ENCODE measurements at places on chromosomes 3 and 15.

DNA sequence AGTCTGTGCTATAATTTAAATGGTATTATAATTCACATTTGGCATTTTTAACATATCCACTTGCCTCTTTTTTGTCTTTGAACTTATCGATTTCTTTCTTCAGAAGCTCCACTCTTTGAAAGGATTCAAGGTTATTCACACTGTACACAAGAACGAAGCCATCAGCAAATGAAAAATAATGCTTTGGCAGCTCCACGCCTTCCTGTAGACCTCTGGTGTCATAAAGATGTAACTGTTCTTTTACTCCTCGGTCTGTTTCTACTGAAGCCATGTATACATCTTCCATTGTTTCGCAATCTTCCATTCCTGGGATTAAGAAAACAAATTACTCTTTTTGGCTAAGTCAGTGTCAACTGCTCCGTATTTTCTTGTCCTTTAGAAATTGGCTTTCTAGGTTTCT lies 16.0 kb downstream of the NKIRAS1 start:
- DNase-seq, result no peak

DNA sequence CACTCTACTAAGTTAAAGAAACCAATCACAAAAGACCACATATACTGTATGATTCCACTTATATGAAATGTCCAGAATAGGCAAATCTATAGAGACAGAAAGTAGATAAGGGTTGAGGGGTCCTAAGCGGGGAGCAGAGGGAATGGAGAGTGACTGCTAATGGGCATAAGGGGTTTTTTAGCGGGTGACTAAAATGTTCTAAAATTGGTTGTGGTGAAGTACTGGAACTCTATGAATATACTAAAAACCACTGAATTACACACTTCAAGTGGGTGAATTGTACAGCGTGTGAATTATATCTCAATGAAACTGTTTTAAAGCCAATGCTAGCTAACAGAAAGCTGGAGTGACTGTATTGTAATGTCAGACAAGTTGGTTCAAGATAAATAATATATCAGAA lies 33.3 kb downstream of the KPNA1 start:
- no peak for DNase-seq

DNA sequence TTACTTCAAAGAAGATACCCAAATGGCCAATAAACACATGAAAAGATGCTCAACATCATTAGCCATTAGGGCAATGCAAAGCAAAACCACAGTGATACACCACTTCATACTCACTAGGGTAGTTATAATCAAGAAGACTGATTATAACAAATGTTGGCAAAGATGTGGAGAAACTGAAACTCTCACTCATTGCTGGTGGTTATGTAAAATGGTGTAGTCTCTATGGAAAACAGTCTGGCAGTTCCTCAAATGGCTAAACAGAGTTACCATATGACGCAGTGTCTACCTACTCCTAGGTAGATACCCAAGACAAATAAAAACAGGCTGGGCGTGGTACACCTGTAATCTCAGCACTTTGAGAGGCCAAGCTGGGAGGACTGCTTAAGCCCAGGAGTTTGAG lies 3.5 kb upstream of the ZFAND6 start:
- no peak for DNase-seq

- DNase-seq, result no peak
Measured at GRCh38 chr3:41065340-41065739, 134.0 kb upstream of the CTNNB1 start.

- DNase-seq, result no peak
Measured at GRCh38 chr3:54596087-54596486, 331.8 kb downstream of the LRTM1 start.

DNA sequence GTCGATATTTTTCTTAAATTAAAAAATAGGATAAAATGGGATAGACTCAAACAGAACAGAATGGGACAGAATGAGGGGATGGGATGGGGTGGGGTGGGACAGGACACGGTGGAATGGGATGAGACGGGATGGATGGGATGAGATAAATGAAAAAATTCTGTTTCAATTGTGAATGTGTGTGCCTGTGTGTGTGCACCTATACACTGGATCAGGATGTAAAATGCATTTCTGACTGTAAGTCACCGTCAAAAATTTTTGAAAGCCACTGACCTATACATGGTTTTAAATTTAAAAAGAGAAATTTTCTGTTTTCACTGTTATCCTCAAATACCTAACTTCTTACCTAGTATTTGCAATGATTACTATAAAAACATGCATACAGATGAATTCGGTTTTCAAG lies 108.7 kb upstream of the UBE2E2 start:
- no peak for DNase-seq

DNA sequence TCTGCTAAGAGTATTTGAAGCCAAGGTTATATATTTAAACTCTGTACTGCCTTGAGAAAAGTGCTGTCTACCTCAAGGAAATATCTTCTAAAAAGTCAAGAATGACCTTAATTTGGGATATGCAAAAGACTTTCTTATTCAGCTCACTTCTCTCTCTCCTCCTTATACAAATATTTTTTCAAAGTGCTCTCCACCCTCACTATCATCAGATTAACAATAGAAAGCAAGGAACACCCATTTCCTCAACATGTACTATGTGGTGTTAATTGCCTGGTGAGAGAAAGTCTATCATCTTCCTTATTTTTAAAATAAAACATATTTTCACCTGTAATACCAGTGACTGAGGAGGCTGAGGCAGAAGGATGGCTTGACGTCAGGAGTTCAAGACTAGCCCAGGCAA lies 44.4 kb upstream of the RSL24D1 start:
- no peak for DNase-seq

DNA sequence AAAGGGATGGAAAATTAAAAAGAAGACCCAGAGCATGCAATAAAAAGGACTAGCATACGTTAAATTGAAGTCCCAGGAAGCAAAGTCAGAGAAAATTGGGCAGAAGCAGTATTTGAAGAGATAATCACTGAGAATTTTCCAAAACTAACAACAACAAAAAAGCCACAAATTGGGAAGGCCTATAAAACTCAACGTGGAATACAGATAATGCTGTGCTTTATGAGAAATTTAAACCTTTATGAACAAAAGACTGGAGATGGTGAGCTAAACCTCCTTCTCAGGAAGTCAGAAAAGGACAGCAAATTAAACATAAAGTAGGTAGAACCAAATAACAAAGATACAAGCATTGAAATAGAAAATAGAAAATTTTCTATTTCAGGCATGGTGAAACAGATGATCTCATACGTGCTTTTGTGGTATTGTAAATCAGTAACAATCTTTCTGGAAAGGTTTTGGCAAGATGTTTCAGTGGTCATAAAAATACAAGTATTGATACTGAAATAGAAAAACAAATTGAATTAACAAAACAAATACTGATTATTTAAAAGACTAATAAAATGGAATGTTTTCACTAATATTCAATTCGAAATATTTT lies 55.6 kb downstream of the LYSMD4 start:
- no peak for DNase-seq

- DNase-seq, result no peak
Measured at GRCh38 chr3:5258526-5258925, 71.0 kb downstream of the EDEM1 start.

GRCh38 chr3:77456906-77457305 lies 417.0 kb downstream of the ROBO2 start:
- DNase-seq, result no peak

DNA sequence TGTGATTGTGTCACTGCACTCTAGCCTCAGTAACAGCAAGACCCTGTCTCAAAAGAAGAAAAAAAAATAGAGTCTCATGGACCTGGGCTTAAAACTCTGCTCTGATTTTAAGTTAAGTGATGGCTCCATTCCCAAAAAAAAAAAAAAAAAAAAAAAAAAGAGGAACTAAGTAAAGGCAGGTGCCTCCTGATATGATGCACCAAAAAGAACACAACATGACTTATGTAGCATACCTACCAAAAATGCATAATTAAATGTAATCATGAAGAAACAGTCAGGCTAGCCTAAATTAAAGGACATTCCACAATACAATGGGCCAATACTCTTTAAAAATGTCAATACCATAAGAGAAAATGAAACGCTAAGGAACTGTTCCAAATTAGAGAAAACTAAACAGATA lies 5.4 kb upstream of the IREB2 start:
- DNase-seq, result no peak

DNA sequence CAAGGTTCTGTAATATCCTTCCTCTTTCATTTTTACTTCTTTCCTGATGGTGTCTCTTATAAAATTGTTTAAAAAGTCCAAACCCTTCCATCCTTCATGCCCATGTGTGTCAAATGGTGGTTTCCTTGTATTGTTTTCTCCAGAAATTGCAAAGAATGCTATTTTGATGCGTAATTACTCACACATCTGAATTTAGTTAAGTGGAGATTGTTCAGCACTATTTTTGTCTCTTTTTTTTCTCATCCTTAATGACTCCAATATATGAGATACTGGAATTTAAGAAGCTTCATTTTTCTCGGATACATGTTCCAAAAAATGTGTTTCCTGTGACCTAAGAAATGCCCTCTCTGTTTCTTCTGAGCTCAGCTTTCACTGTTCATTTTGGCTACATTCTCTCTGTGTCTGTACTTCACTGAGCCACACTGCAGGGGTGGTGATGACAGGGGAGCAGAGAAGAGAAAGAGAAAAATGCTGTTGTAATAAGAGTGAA lies 799.8 kb downstream of the DIPK2A start:
- no peak for DNase-seq

- no peak for DNase-seq
Measured at GRCh38 chr3:16406579-16406978, 106.9 kb downstream of the RFTN1 start.

DNA sequence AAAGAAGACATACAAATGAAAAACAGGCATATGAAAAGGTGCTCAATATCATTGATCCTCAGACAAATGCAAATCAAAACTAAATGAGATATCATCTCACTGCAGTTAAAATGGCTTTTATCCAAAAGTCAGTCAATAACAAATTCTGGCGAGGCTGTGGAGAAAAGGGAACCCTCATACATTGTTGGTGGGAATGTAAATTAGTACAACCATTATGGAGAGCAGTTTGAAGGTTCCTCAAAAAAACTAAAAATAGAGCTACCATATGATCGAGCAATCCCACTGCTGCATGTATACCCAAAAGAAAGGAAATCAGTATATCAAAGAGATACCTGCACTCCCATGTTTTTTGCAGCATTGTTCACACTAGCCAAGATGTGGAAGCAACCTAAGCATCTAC lies 165.8 kb downstream of the PLCL2 start:
- no peak for DNase-seq

DNA sequence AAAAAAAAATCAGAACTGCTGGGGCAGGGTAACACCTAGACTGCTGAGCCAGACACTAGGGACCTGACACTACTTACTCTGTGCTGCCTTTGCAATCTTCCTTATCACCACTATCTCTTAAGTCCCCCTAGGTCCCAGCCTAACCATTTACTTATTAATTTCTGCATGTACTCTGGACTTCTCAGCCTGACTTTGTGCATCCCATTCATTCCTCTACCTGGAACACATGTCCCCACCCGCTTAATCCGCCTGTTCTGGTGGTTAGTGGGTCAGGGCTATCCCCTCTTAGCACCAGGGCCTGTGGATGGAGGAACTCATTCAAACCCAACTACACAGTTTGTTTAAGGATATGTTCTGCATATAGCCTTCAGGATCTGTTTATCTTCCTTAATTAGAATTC lies 5.0 kb upstream of the CACNA1D start:
- DNase-seq, result no peak

DNA sequence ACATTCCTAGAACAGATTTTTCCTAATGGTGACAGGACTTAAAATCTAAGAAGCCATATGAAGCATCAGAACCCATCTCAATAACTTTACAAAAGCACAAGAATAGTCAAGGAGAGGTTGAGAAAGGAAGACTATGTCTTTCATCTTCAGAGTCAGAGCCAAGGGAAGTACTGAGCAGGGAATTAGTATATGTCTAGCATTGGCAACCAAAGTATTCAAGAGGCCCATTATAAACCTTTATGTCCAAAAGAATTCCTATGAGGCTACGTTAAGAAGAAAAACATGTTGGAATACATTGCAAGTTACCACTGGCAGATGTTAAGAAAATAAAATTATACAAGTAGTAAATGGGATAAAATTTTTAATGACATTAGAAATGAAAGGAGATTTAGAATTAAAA lies 150.5 kb downstream of the MAGI1 start:
- no peak for DNase-seq

DNA sequence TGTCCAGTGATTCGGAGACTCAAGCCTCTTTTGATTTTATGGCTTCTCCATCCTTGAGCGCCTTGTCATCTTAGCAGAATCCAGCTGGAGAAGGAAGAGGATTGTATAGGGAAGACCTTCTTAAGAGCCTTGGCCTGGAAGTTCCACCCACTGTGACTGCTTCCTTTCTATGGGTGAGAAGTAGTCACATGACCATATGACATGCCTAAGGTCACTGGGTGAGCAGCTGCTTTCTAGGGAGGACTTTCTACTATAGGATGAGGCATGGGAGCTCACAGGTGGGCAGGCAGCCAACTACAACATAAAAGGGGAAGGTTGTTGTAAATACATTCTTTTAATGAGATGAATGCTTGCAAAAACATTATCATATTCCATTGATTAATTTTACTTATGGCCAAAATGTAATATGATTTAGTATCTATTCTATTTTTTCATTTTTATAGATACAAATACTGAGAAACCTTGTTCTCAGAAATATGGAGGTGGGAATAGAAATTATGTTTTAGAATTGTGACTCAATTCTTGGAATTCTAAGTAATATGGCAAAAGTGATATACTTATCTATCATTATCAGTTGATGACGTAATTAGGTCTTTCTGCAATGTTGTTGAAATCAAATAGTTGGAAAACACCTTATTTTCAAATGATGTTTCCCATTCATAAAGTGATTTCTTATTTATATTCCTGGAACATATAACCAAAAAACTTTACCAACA lies 53.6 kb upstream of the MINAR1 start:
- DNase-seq, result no peak

DNA sequence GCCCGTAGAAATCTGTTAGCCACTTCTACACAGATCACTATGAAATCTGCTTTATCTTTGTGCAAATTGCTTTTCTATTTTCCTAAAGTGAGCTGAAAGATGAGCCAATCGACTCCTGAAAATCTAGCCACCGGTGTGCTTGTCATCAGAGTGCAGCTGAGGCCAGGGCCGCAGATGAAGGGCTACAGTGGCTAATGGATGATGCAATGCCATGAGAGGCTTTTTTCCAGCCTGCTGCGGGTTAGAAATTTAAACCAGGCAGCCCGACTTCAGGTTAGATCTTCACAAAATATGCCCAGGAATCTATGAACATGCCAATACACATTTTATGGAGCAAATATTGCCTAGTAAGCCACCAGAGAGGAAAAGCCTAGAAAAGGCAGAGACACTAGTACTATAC lies 948.2 kb upstream of the CFAP20DC start:
- DNase-seq, result no peak

DNA sequence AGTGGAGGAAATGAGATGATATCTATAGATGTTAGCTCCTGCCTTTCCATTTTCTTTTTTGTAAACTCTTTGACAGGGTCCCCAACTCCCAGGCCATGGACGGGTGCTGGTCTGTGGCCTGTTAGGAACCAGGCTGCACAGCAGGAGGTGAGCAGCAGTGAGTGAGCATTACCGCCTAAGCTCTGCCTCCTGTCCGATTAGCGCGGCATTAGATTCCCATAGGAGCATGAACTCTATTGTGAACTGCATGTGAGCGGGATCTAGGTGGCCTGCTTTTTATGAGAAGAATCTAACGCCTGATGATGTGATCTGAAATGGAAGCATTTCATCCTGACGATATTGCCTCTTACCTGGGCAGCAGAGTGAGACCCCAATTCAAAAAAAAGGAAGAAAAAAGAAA lies 56.8 kb upstream of the CHD2 start:
- no peak for DNase-seq

- DNase-seq, result no peak
Measured at GRCh38 chr15:77037388-77038209, 33.3 kb downstream of the TSPAN3 start.

- peak; percentile 15 for DNase-seq
Measured at GRCh38 chr3:129121016-129121791, 400 bp downstream of the RAB43 start.

All from CD4-positive, alpha-beta T cell treated with Interleukin-6 at 100 ng/mL for 8 hours (primary cell).